ENCODE measurements at places on chromosomes 11 and 22. TPM values are rescaled to one million over a fixed set of nuclear protein-coding genes. Genes with fewer than 3 reads are reported as not detected.

GRCh38 chr11:65852508-65853245 lies 5.3 kb downstream of the CFL1 start:
- DNase-seq, result peak; percentile 2

- no peak for DNase-seq
These were observed 1.4 kb downstream of the SLC5A1 start for GRCh38 chr22:32044477-32044876.

DNA sequence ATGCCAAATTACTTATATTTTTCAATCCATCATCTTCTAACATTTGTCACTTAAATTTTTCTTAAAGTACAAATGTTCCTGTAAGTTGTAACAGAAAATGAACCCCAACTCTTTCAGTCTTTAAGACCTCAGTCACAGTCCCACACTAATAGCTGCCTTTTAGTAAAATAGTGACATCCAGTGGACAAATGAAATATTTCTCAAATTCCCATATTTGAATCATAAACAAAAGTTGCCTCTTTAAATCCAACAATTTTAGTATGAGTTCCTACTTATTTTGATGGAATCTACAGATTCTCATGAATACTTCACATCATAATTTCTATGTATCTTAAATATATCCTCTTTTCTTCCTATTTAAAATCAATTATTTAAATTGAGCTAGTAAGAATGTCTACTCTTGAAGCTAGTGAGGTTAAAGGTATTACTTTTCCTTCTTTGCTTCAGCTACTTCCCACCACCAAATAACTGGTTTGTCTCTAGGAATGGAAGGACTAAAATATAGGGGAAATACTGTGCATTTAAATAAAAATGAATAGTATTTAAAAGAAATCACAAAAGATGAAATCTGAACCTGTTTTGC lies 9.2 kb downstream of the LIN7C start:
- DNase-seq, result peak; percentile 53

C11orf16 gene
- not detected for total RNA-seq

GRCh38 chr11:61340979-61341378 lies 8.0 kb downstream of the TKFC start:
- DNase-seq, result no peak
